ENCODE measurements at places on chromosomes 11 and 22.

GRCh38 chr11:116686866-116687265 lies 85.9 kb downstream of the BUD13 start:
- DNase-seq, result no peak

- no peak for DNase-seq
Observed at GRCh38 chr11:61883327-61883726, 8.0 kb downstream of the FADS3 start.

DNA sequence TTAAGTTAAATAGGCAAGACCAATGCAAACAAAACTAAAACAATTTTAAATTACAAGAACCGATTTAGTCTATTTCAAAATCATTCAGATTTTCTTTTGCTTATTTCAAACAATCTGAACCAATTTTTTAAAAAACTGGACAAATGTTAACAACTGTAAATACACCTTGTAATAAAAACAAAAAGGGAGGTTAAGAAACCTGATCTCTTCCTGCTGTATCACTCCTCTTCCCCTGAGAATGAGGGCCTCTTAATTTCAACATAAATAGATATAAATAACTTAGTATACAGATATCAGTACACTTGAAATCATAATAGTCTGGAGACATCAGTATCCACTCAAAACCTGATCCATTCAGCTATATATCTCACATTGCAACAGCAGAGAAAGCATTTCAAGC lies 346.6 kb downstream of the TTC28 start:
- no peak for DNase-seq

- DNase-seq, result no peak
Observed at GRCh38 chr11:109130910-109131309, 291.1 kb upstream of the C11orf87 start.

GRCh38 chr11:102613450-102613849 lies 11.7 kb downstream of the MMP20 start:
- DNase-seq, result no peak

GRCh38 chr11:102596578-102596977 lies 28.6 kb downstream of the MMP20 start:
- DNase-seq, result no peak

GRCh38 chr11:7220636-7221035 lies 31.1 kb upstream of the SYT9 start:
- no peak for DNase-seq

GRCh38 chr22:19182472-19183157 lies 4.1 kb upstream of the SLC25A1 start:
- DNase-seq, result no peak

- no peak for DNase-seq
Observed at GRCh38 chr11:126029237-126029636, 33.4 kb downstream of the CDON start.

DNA sequence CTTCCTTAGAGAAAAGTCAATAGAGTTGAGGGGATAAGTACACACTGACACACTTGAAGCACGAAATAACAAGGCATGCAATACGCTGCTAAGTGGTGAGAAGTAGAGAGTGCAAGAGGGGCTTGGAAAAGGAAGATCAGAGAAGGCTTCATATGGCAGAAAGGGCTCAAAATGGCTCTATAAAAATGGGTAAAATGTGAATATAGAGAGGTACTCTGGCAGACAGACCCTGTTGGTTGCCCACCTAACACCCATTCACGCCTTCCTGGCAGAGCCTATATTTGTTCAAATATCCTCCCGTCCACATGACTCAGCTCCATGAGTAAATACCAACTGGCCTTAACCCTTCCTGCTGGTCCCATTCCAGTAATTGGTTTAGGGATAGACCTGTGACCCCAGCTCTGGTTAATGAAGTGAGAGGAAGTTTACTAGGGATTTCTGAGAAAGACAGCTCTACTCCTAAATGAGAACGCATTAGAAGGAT lies 38.9 kb upstream of the CCDC34 start:
- DNase-seq, result no peak
